ENCODE measurements at places on chromosomes 11 and 22.

- DNase-seq: no peak
Measured at GRCh38 chr11:12090061-12090591, 20.3 kb upstream of the MICAL2 start.

GRCh38 chr11:103368145-103368544 lies 258.9 kb downstream of the DYNC2H1 start:
- no peak for DNase-seq

DNA sequence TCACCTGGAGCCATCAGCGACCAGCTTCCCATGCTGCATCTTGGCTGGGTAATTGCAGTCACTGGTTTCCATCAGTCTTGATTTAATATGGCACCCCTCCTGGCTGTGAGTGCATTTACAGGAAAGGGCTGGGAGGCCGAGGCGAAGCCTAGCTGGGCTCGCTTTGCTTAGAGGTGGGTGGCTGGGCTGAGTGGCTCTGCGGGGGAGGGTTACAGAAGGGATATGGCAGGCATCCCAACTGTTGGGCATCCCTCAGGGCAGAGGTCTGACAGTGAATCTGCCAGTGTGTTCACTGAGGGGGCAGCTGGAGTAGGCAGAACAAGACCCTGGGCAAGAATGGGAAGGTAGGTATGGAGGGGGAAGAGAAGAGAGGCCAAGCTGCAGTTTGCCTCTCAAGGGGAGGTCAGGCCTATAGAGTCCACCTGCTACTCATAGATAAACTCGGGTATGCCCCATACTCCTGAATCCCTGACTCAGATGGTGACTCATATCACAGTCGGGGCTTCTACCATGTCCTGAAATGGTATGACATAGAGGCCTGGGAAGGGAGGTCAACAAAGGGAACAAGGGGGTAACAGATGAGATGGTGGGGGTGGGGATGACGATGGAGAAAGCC lies 77.5 kb upstream of the PHOX2A start:
- DNase-seq: no peak

DNA sequence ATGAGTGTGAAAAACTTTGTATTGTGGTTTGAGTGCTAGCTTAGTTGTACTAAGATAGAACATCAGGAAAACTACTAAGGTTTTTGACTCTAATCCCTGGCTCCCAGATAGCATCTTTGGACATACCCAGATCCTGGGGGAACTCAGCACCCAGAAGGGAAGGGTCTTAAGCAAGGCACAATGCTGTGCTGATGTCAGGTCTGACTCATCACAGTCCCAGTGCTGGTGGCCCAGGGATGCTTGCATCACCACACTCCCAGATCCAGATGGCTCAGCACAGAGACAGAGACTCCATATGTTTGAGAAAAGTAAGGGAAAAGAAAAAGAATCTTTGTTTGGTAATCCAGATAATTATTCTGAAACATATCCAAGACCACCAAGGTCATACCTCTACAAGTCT lies 18.3 kb upstream of the OR56A3 start:
- no peak for DNase-seq

DNA sequence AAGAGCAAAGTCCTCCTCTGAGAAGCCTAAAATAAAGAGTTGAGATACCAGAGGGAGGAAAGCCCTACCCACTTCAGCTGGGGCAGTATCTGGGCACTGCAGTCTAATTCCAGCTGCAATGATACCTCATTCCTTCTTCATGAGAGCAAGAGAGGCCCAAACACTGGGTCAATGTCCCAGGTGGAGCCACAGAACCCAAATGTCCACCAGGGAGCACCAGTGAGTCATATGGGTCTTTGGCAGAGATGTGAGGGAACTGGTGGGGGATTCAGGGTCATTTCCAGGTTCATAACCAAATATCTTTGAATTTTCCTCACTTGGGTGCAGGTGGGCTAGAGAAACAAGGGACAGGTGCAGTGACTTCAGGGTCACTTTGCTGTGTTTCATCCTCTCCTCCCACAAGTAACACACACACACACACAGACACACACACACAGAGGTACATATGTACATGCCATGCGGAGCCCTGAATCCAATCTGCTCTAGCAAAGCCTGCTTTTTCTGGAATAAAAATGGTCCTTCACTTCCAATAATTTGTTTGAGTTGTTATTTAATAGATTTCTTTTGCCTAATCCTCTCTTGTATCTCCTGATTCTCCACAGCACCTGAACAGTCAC lies 585.4 kb downstream of the SOX6 start:
- no peak for DNase-seq

DNA sequence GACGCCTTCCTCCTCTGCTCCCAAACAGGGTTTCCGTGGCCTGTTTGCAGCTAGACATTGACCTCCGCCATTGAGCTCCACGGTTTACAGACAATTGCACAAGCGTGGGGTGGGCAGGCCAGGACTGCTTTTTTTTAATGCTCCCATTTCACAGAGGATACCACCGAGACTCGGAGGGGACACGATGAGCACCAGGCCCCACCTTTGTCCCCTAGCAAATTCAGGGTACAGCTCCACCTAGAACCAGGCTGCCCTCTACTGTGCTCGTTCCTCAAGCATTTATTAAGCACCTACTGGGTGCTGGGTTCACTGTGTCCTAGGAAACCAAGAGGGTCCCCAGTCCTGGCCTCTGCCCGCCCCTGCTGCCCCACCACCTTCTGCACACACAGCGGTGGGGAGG lies 12.2 kb downstream of the RASD2 start:
- no peak for DNase-seq

DNA sequence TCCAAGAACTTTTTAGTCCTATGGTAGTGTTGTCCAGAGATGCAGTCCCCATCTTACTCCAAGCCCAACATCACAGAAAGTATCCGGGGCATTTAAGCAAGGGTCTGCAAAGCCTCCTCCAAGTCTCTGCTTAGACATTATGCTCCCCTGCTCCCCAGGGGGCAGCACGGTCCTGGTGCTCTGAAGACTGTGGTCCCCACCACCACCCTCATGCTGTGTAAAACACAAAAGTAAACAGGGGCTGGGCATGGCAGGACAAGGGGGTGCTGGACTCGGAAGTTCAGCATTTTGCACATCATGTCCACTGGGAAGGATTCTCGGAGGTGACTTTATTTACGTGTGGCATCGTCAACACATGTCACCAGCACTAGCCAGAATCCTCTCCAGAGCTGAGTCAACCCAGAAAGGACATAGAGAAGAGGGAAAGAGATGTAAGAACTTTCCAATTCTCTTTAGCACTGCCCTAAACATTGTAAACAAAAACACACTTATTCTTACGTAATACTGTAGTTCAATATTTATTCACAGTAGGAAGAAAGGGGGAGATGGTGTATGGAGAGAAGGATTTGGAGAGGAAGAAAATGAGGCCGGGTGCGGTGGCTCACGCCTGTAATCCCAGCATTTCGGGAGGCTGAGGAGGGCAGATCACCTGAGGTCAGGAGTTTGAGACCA lies 37.7 kb downstream of the TCIRG1 start:
- no peak for DNase-seq

- DNase-seq: no peak
Measured at GRCh38 chr11:63242089-63242781, 1.2 kb downstream of the SLC22A25 start.

DNA sequence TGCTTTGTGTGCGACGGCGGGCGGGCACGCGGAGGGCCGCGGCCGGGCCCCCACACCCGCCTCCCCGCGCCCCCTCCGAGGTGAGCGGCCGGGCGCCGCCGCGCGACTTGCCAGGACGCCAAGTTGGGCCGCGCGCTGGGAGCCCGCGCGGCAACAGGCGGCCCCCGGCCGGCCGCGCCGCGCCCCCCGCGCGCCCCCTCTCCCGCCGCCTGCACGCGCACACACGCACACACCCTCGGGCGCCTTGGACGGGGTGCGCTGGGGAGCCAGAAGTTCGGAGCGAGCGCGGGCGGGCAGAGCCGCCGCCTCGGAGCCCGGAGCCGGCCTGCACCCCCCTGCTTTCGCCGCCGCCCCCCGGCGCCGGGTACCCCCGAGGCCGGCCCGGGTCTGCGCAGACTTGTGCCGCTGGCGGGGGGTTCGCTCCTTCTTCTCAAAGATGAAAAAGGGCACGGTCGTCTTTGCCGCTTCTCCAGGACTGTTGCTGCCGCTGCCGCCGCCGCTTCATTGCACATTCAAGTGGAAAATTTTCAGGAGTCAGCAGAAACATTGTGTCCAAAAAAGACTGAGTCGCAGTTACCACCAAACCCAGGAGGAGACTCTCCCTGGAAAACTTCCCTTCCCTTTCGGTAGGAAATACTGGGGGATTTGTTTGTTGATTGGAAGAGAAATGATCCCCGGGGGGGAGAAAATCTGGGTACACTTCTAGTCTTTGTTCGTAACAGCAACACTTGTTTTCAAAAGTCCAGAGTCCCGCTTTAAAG lies 895 bp downstream of the TEAD1 start:
- DNase-seq: no peak

- no peak for DNase-seq
Measured at GRCh38 chr22:25027959-25028840, 75.7 kb downstream of the KIAA1671 start.

GRCh38 chr22:16915701-16916100 lies 90.5 kb upstream of the XKR3 start:
- no peak for DNase-seq

DNA sequence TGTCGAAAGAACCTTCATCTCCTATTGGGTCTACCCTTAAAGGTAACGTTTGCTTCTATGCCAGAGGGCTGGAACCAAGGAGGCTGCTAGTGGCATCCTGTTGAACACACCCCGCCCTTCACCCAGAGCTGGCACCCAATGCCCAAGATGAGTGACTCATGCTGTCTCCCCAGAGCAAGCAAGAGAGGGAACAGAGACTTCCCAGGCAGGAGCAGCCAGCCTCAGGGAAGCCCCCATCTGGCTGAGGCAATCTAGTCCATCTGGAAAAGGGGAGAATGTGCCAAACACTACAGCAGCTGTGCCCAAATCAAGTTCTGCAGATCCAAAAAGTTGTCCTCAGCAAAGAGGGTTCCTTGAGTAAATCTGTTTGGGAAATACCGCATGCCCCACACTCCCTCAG lies 91.9 kb upstream of the TP53I11 start:
- DNase-seq: no peak

- no peak for DNase-seq
Measured at GRCh38 chr11:5272395-5273017, 2.8 kb upstream of the HBE1 start.

DNA sequence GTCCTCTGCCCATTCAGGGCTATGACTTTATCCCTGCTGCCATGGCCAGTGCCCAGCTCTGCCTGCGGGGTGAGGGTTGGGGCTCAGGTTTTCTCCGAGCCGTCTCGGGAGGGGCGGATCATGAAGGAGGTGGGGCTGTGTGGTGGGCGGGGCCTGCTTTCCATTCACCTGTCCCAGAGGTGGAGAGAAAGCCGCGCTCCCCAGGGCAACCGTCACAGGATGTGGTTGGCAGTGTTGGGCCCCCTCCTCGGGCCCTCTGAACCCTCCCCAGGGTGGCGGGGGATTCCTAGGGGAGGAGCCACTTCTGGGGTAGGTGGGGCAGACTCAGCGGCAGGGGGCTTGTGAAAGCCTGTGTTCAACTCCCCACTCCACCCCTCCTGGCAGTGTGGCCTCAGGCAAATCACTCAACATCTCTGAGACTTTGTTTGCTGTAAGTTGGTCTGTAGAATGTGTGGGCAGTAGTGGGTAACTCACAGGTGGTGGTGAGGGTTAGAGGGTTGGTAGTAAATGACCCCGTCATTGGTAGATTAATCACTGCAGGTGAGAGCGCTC lies 50.3 kb downstream of the CD6 start:
- DNase-seq: peak; percentile 32

GRCh38 chr11:12122083-12122482 lies 11.7 kb downstream of the MICAL2 start:
- DNase-seq: no peak

DNA sequence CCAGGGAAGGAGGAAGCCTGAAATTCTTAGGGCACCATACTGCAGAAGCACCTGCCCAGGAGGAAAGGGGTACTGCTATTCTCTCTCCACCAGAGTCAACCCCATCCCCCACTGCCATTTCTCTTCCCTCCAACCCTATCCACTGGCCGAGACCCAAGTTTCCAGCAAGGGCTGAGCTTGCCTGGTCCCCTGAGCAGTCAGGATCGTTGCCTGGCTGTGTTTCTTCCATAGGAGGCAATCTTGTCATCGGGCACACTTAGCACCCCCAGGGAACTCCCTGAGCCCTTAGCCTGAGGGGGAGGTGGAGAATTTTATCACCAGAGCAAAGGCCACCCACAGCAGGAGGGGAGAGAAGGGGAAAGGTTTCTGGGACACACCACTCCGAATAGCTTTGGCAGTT lies 115.8 kb upstream of the NECTIN1 start:
- DNase-seq: no peak

DNA sequence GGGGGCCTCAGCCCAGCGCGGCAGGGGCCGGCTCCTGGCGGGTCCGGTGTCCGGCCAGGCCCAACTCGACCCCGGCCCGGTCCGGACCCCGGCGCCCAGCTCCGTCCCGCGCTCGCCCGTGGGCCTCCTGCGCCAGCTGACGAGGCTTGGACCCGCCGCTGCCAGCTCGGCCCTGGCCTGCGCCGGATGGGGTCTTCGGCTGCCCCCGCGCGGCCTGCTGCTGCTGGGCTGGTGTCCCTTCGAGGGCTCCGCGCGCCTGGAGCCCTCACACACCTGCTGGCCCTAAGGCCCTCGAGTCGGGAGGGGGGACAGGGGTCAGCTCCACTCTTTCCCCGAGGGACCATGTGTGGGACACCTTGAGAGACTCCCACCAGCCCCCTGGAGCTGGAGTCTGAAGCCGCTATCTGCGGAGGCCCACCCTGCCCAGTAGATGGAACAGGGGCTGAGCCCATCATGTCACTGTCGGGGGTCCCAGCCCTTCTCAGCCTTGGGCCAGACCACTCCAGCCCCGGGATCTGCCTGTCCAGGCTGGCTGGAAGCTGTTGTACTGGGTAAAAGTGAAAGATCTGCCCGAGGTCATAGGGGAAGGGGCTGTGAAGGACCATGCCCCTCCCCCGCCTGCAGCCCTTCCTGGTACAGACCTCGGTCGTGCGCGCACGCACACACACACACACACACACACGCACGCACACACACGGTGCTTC lies 768 bp upstream of the CDKN1C start:
- DNase-seq: no peak

DNA sequence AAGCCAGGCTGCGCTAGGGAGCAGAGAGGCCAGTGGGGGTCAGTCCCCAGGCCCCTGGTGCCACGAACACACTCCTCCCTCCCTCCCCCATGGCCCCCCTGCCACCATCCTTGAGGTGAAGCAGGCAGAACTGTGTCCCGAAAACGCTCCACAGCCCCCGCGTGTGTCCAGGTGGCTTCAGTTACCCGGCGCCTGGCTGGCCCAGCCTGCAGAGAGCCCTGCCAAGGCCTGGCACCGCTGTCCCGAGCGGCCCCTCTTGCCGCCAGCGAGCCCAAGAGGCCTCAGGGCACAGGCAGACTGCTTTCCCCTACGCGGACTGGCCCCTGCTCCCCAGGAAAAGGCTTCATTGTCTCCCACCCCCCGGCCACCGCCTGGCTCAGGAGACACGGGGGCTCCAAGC lies 27.7 kb downstream of the CDKN1C start:
- no peak for DNase-seq

GRCh38 chr11:117808784-117809183 lies 11.8 kb upstream of the DSCAML1 start:
- DNase-seq: no peak
